Erythroblast (primary cell): ENCODE measurements at places on chromosomes 12 and 14.

DNA sequence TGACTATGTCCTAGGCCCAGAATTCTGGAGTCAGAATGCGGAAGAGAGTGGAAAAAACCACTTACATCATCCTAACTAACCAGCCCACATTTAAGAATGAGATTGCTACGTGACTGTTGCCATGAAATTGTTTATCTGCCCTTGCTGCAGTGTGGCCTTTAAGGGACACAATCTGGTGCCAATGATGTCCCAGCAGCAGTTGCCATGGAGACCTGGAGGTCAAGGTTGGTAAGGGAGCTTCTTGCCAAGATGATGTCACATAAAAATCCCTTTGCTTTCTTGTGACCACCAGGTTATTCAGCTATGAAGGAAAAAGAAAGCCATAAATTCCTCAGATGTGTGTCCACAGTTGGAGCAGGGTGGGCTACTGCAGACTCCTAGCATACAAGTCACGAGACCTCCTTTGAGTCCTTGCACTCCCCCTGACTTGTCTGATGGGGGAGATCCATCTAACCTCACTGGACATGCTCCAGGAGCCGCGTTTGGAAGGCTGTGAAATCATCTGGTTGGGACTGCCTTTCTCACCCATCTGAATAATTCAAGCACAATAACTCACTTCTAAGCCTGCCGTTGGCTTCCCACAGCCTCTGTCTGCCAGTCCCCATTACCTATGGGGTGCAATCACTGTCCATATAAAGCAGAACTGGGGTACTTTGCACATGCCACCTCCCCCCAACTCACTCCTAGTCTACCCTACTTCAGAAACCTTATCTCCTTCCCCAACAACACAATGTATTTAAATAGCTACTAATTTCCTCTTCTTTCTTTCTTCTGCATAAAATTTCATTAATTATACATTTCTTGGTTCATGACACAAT, 165.6 kb downstream of the ZFP36L1 start:
- no peak for DNase-seq

GRCh38 chr14:20522332-20522731, 17.0 kb downstream of the RNASE10 start:
- DNase-seq = no peak

- DNase-seq = no peak
These were observed 15.4 kb downstream of the TMEM52B start for GRCh38 chr12:10194160-10194670.

DNA sequence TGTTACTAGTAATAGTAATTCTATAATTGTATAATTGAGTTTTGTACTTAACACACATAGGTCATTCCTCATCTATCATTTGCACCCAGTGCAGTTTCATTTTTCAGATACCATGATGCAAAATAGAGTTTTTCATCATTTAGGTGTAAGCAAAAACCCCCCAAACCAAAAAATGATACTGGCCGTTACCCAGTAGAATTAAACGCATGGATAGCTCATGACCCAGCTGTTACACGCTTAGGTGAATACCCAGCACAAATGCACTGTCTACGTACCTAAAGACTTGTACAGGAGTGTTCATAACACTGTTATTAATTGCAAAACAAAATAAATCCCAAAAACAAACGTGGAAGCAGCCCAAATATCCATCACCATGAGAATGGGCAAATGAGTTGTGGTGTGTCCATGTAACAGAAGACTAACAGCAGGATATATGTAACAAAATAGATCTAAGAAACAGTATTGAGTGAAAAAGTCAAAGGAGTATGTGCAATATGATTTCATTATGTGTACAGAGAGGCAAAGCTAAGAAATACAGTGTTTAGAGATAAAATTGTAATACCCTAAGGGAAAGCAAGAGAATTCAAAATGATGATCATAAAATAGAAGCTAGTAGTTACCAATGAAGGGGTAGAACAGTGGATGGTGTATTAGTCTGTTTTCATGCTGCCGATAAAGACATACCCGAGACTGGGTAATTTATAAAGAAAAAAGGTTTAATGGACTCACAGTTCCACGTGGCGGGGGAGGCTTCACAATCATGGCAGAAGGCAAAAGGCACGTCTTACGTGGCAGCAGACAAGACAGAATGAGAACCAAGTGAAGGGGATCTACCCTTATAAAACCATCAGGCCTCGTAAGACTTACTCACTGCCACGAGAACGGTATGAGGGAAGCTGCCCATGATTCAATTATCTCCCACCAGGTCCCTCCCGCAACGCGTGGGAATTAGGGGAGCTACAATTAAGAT, 49.8 kb downstream of the EID3 start:
- DNase-seq = no peak

DNA sequence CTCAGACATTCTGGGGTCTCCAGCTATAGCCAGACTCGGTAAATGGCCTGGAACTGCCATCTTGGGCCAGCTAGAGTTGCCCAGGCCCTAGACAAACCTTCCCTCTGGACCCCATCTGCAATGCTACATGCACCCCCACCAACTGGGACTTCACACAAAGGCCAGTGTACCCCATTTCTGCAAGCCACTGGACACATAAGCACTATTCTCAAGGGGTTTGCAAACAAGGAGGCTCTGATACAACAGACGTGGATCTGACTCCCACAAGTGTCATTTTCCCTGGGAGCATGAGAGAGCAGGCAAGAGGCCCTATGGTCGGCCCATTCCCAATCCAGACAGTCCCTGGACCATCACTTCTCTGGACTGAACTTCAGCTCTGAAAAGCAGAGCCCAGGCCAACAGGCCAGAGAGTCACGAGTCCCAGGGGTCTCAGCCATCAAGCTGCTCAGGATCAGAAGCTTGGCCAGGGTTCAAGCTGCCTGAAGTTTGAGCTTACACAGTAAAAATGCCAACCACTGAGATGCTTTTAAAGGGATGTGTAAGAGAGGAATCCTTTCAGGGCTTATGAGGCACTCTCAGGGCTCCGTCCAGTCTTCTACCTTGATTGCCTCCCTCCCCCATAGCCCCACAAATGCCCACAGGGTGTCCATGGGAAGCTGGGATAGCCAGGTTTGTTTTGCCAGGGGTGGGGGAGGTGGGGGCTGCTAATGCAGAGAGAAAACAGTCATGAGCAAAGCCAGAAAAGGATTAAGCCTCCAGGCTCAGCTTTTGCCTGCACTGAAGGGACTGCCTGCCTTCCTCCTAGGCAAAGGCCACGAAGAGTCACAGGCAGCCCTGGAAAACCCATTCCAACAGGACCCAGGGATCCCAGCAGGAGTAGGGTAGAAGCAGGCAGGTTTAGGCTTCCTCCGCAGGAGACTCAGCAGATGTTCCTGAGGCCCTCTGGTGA, 31.7 kb upstream of the PNMA1 start:
- DNase-seq = no peak

GRCh38 chr12:116389990-116390389, 112.5 kb upstream of the MED13L start:
- DNase-seq = no peak

GRCh38 chr12:47822863-47823262, 3.2 kb upstream of the HDAC7 start:
- DNase-seq = no peak

GRCh38 chr12:128191380-128191779, 75.6 kb upstream of the TMEM132C start:
- DNase-seq = no peak

DNA sequence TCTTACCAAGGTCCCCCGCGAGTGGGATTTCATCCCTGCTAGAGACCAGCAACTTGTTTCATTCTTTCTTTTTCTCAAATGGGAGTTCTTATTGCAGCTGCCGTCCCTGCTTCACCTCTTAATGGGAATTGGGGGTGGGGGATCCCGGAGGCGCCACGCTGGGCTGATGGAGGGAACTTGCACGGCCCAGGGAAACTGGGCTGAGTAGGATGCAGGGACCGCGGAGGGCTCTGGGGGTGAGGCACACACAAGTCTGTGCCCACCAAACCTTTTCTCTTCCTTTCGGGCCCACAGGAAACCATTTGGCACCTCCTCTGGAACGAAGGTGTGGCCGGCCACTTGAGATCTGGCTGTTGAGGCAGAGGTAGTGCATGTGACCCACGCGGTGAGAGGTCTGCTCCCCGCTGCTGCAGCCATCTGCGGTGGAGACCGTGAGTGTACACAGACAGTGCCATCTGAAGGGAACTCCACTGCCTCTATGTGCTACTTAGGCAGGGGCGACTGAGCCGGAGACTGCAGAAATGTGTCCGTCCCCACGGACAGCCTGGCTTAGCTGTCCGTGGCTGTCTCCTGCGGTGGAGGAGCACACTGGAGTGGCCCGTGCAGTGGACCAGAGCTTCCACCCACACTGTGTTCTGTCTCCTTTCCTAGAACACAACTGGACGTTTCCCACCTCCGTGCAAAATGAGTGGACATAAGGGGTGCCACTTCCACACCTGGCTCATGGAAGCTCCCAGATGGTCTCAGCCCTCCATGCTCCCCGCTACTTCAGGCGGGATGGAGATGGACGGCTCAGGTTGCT, 42.1 kb upstream of the TESC start:
- no peak for DNase-seq

DNA sequence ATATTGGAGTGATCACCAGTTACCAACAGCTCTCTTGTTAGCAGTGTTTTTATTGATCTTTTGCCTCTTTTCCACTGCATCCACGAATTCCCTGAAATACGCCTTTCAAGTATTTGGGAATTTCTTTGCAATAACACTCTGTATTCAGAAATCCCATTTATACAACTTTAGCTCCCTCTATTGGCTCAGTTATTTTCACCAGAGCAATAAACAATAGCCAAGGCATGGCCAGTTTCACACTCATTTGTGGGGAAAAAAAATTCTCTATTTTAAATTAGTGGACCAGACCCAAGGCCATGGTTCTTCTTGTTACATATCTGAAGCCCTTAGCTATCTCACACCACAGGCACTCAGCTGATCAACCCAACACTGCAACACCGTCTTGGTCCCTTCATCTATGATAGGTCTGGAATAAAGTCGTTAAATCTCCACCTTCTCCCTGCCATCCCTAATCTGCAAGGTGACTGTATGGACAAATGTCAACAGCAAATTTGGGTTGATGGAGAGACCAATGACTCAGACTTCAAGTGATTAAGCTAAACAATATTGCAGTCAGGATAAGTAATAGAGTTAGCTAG, 92.4 kb upstream of the TMEM260 start:
- no peak for DNase-seq

GRCh38 chr12:108803428-108804105, 53.8 kb downstream of the SSH1 start:
- peak; percentile 78 for DNase-seq

DNA sequence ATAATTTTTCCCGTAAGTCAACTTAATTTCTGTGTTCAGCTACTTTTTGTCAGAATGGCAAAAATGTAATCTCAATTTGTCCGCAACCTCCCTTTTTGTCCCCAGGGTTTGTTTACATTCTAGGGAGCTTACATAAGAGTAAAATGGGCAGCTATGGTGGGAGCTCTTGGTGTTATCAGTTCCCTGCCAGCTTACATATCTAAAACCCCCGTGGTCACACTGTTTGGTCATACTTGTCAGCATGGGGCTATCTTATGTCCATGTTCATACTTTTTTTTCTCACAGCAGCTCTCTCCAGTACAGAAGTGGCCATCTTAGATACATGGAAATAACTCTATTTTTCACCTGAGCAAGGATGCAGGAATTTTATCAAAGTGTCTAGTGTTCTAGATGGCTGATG, 16.7 kb downstream of the SLCO1C1 start:
- peak; percentile 72 for DNase-seq

DNA sequence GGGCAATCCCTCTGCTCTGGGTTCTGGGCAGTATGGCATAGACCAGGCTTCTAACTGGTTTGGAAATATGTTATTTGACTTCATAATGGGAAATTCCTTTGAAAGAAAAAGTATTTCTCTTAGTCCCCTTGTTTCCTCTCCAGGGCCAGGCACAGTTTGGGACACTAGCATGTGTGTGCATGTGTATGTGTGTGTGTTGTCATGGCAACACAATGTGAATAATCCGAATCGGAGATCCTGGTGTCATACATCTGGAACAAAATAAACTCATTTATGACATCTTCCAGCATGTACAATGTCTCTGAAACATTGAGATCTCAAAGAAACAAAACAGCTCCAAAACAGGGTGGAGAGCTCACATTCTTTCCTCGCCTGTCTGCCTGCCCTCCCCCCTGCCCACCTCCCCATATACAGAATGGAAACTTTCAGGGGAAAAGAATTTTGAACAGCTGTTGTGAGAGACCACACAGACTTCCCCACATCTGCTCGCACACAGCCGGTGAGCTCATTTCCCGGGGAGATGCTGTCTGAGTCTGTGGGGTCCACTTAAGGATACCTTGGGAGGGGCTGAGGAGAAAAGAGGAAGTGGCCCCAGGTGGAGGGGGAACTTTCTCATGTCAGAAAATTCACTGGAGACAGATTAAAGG, 55.5 kb upstream of the PARP11 start:
- DNase-seq = no peak

GRCh38 chr12:18072723-18073122, 17.3 kb downstream of the RERGL start:
- DNase-seq = no peak

- no peak for DNase-seq
These were observed 7.0 kb downstream of the MYL2 start for GRCh38 chr12:110913119-110914056.

- DNase-seq = no peak
These were observed 143.1 kb upstream of the NUDT4 start for GRCh38 chr12:93234641-93235040.

DNA sequence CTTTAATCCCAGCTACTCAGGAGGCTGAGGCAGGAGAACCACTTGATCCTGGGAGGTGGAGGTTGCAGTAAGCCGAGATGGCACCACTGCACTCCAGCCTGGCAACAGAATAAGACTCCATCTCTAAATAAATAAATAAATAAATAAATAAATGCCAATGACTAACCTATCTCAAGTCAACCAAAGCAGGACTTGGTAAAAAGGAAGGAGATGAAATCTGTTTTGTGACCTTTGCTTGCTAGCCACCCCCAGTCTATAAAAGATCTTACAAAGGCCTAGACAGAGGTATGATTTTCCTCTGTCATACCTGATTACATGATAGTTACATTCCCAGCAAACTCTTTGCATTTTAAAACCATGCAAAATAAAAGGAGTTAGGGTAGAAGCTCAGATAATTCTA, 13.5 kb upstream of the METTL17 start:
- no peak for DNase-seq

DNA sequence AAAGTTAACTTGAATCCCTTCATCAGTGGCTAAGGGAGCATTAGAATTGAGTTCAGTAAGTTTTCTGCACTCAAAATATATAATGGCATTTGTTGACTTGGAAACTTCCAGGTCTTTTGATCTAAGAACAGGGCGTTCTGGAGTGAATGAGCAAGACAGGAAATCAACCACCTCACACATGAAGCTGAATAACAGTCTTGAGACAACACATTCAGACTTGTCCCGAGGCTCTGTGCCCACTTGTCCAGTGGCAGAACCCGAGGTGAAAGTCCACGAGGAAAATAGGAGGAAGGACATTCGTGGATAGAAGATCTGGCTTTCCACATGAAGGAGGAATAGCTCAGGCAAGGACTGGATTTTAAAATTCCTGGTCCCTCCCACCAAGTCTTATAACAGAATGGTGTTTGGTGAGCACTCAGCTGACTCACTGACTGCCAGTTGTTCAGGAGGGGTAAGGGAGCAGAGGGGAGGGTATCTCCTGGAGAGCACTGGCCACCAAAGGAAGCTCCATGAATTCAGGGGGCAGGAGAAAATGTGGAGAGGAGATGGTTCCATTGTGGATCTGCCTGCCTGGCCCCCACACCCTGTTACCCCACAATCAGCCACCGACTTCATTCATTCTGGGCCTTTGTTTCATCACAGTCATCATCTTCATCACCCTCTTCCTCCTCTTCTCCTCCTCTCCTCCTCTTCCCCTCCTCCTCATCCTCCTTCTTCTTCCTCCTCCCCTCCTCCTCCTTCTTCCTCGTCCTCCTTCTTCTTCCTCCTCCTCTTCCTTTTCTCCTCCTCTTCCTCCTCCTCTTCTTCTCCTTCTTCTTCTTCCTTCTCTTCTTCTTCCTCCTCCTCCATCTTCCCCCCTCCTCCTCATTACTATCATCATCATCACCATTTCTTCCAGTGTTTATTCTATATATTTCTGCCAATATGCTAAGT, 620.1 kb downstream of the MED13L start:
- no peak for DNase-seq
